ENCODE measurements at places on chromosomes 1 and 21.

GRCh38 chr1:34267326-34267725 lies 90.6 kb downstream of the C1orf94 start:
- no peak for DNase-seq

DNA sequence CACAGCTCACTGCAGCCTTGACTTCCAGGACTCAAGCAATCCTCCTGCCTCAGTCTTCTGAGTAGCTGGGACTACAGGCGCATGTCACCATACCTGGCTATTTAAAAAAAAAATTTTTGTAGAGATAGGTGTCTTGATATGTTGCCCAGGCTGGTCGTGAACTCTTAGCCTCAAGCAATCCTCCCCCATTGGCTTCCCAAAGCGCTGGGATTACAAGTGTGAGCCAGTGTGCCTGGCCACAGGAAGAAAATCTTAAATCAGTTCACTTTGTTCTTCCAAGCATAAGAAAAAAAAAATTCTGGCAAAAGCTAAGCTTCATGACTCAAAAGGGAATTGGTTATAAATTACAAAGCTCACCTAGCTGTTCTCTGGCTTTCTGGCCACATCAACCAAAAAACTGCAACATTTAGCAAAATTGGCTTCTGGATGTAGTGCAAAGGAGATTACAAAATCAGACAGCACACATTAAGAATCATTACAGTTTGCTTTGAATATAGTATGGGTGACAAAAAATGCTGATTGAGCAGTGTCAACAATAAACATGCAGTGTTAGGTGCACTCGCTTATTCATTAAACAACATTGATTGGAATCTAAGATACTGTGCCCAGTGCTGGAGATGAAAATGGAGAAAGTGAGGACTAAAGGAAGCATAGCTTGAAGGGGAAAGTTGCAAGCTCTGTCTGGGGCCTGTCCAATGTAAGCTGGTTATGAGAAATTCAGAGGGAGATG lies 76.7 kb downstream of the KCTD3 start:
- no peak for DNase-seq

GRCh38 chr1:47406966-47407365 lies 9.1 kb upstream of the FOXE3 start:
- no peak for DNase-seq

GRCh38 chr1:18881164-18881563 lies 21.2 kb downstream of the ALDH4A1 start:
- DNase-seq = no peak

GRCh38 chr1:238324211-238324864 lies 433.6 kb upstream of the ZP4 start:
- DNase-seq = no peak

DNA sequence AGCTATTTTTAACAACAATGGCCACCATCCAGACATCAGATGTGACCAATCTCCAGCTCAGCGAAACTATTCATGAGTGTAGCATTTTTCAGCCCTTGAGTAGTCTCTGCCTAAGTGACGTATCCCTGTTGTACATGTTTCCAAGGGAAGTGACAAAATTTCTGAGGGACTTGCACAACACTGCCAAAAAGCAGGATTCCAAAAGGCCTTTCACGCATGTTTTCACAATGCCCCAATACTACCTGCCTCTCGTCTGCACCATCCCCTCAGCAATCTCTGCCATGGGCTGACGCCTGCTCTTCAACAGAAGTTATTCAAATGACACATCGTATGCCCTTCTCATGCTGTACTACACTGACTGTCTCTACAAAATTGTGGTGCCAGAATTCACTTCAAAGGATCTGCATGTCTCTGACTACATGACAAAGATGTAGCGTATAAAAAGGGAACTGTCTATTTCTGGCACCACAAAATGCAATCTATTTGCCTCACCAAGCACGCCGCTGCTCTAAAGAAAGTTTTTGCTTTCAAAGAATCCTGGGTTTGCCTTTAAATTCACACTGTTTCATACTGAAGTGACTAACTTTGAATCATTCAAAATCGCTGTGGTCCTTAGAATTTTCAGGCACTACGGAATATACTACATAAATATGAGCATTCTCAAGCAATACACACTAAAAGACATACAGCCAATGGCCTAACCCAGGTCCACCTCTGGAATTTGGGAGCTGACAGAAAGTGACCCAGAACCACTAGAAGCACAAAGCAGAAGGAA lies 32.9 kb downstream of the JAK1 start:
- no peak for DNase-seq

- DNase-seq = no peak
Measured at GRCh38 chr1:216073793-216074595, 349.3 kb downstream of the USH2A start.

DNA sequence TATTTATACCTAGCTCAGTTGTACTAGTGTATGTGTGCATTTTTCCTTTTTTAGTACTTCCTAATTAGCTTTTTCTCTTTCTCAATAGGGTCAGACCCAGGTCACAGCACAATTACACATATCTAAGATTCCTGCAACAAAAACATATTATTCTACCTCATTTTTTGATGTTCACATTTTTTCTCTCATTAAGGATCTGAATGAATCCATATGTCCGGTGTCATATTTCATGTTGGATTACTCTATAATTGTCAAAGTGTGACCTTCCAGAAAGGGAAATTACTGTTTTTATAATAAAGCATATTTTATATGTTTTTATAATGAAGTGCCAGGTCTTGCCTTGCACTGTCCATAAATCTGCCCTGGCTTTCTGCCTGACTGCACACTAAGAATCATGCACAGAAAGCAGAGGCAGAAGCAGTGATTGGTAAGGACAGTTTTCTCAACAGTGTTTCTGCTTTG lies 143.7 kb downstream of the KCNT2 start:
- no peak for DNase-seq

GRCh38 chr1:223670458-223671159 lies 5.1 kb upstream of the CAPN8 start:
- no peak for DNase-seq

DNA sequence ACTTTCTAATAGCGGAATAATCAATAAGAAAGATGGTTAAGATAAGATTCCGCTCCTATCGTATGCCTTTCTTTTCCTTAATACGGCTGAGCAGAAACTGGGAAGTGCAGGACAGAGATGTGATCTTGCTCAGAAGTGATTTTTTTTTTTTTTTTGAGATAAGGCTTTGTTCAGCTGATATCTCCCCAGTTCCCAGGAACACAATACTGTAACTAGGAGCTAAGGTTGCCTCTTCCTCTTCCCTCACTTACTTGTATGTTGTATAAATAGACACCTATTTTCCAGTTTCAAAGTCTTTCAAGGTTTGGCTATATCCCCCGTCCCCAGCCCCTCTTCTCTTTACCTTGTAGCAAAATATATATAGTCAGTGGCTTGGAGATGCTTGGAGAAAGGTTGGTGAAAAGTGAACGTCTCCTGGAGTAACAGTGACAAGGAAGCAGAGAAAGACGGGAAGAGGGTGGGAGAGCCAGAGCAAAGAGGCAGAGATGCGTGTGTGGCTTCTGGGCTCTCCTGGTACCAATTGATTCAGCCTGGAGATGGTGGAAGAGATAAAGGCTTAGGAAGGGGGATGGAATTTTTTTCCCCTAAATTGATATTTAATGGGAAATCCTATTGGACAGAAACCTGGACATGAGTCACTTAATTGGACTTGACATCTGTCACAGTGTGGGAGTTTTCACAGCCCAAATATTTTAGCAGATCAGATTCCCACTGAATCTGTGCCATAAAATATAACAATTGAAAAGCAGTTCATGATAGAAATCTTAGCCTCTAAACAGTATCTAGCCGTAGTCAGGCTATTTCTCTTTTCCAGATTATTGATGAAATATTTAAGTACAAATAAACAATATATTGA lies at the start of gene NHLH2:
Gene NHLH2, minus strand, starts transcription at position 522 of the 856 bp plus-strand sequence. CDS start 2,754 bp downstream, outside the sequence.
- no peak for DNase-seq

DNA sequence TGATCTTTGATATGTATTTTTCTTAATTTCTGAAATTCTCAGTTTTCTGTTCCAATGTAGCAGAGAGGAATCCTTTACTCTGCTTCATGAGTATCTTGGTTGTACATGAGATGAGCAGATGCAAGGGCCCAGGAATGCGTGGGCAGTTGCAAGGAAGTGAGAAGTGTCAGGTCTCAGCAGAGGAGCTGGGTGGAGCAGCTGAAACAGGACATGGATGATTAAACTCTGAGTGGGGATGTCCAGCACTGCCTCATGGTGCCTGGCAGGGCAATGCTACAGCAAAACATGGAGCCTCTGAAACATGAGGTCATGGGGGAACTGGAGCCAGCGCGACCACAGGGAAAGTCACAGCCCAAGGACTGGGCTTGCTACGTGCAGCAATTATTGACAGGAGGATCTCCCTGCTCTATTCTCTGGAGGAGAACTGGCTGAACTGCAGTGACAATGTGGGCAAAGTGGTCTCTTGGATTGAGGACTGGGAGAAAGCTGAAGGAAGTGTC lies 48.4 kb downstream of the COLGALT2 start:
- no peak for DNase-seq

- no peak for DNase-seq
Measured at GRCh38 chr1:54577612-54578011, 29.6 kb downstream of the ACOT11 start.

GRCh38 chr1:210099921-210100320 lies 132.7 kb upstream of the SERTAD4 start:
- DNase-seq = no peak

GRCh38 chr1:113281550-113281949 lies 108.8 kb upstream of the MAGI3 start:
- DNase-seq = no peak

DNA sequence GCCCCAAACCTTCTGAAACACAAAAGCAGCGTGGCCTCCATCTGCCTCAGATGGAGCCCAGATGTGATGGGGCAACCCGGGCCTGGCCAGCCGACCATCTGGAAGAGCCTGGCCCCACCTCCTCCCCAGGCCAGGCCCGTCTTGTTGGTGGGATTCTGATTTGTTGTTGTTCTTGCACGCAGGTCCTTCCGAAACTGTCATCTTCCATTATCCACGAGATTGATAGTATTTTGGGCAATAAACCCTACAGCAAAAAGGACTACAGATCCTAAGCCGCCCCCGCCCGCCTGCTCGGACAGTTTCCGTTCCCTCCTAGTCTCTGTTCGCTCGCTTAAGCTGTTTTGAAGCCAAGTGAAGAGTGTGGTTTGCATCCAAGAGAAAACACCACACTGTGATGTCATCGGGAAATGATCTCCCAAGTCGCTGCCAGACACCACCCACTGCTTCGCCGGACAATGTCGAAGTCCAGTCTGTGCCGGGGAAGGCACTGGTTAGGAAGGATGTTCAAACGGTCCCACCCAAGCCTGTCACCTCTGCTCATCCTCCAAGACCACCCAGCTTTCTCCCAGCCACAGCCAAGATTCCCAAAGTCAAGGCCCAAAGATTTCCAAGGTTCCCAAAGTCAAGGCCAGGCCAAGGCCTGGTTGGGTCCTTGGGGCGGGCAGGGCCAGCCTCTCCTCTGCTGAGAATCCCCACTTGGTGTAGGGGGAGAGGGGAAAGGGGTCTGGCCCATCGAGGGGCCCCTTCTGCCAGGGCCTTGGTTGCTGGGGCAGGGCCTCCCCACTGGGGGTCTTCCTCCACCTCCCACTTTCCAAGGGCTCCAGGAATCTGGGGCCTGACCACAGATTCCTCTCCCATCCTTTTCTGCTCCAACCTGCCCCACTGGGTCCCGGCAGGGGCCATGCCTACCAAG lies 52.9 kb downstream of the KCNAB2 start:
- no peak for DNase-seq

- no peak for DNase-seq
Measured at GRCh38 chr1:65845535-65846060, 52.9 kb downstream of the PDE4B start.

GRCh38 chr1:164843743-164844500 lies 284.9 kb downstream of the PBX1 start:
- DNase-seq = no peak

DNA sequence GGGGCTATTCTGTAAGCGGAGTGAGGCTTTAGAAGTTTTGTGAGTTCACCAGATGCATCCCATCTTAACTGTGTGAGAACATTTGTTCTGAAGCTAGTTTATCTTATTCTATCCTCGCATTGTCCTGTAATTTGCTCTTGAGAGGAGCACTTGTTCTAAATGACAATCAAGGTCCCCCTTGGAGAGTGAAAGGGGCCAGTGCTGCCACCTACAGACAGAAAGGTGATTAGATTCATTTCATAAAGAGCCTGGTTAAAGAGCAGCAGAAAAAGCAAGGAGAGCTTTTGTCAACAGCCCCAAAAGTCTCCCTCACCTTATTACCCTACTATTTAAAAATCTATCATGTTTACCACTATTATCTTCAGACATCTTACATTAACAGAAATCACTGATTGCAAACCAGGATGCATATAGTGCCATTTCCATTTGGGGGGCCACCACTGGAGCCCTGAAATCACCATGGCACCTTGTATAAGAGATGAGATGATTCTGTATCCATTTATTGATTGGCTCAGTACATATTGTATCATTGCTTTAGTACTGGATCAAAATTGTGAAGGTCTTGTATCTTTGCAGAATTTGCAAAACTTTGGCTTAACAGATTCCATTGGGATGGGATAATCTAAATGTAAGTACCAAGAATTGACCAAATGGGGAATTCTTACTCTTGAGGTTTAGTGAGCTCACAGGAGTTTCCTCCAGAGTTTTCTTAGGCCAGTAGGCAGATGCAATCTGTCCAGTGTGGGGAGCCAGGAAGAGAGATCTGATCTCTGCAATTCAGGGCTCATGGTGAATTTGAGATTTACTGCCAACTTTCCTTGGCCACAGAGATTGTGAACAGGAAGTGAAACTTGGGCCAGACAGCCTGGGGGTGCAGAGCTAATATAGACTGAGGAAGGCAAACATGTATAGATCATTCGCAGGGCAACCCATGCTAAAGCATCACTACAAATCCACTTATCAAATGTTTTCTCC lies 64.3 kb upstream of the TRABD2B start:
- DNase-seq = no peak

- no peak for DNase-seq
Measured at GRCh38 chr1:82019508-82019907, 218.8 kb downstream of the ADGRL2 start.

- DNase-seq = no peak
Measured at GRCh38 chr1:88935522-88936222, 44.3 kb upstream of the GTF2B start.

DNA sequence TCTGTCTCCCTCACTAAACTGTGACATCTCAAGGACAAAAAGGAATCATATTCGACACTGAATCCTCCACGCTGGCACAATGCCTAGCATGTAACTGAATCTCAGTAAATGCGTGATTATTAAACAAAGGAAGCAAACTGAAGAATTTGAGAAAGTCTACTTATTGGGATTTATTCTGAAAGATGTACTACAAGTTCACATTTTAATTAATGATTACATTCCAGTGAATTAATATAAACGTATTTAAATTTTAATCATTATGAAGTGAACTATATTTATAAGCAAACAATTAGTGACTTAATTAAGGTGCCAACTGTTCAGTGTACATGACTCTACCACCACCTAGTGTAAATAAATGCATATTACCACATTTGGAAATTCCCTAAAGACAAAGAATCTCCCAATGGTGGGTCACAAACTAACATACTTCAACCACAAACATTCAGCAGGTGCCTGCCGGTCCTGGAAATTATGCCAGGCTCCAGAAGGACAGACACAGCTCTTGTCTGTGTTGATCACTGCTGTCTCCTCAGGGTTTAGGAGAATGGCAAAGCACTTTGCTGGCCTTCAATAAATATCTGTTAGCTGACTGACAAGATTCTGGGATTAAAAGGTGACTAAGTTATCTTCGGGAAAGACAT lies 56.3 kb downstream of the SMYD3 start:
- DNase-seq = no peak
